GF-D8 (cell line): ENCODE measurements at places on chromosomes 7 and 10.

DNA sequence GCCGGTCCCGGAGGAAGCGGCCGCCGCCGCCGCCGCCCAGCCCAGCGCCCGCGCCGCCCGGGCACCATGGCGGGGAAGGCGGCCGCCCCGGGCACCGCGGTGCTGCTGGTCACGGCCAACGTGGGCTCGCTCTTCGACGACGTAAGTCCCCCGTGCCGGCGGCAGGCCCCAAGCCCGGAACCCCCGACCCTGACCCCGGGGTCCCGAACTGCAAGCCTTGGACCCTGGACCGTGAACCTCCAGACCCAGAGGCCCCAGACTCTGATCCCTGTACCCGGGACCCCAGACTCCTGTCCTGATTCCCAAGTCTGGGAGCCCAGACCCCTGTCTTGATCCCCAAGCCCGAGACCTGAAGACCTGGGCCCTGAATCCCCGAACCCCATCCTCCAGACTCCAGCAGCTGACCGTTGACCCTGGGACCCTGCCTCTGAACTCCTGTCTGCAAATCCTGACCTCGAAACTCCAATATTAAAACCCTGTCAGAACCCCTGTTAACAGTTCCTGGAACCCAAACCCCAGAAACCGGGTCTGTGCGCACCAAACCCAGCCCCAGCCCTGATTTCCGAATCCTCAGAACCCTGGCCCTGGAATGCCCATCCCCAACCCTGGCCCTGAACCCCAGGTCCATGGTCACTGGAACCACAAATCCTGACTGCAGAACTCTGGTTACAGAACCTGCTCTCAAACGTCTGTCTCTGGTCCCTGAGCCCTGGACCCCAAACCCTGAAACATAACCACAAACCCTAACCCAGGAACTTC is 623 bp downstream of the INPP5A start:
- DNase-seq: no peak

GRCh38 chr7:143849785-143850479 is 52.0 kb downstream of the TCAF1 start:
- DNase-seq: no peak

DNA sequence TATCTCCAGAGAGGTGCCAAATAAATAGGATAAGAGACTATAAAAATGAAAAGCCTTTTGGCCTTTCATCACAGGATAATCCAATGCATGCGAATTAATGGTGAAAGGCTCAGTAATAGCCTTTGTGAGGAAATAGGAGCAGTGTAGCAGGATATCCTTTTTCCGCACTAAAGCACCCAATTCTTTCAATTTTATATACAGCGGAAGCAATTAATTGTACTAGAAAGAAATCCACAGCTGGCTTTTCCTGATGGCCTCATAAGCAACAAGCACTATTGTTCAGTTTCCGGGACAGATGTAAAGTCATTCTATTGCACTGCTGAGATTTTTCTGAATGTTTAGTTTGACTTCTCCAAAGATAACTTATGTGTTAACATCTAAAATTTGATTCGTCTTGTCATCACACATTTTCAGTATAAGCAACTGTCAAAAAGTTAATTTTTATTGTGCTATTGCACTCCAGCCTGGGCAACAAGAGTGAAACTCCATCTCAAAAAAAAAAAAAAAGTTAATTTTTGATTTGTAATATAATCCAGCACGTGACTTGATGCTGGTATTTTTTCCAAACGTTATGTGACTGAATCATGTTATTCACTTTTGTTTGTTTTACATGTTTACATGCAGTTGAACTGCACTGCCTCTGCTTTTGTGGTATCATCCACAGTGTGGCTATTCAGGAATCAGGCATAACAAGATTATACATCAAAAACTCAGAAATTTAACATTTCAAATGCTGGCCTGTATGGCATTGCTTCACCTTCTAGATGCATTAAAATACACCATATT is 8.4 kb upstream of the BMPR1A start:
- DNase-seq: peak; percentile 11

GRCh38 chr7:150465414-150465813 is 15.0 kb downstream of the GIMAP8 start:
- no peak for DNase-seq

DNA sequence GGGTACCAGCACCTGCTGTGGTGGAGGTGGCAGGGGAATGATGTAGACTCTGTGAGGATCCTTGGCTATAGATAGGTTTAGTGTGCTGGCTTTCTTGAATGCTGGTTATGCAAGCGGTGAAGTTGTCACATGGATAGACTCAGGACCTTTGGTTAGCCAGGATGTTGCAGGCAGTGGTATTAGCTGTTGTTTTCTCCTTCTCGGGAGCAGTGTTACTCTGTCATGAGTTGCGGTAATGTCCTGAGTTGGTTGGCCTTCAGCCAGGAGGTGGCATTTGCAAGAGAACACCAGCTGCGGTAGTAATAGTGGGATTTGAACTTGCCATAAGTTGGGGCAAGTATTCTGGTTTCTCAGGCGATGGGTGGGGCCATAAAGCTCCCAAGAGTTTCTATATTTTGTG is 10.8 kb downstream of the AGK start:
- no peak for DNase-seq

DNA sequence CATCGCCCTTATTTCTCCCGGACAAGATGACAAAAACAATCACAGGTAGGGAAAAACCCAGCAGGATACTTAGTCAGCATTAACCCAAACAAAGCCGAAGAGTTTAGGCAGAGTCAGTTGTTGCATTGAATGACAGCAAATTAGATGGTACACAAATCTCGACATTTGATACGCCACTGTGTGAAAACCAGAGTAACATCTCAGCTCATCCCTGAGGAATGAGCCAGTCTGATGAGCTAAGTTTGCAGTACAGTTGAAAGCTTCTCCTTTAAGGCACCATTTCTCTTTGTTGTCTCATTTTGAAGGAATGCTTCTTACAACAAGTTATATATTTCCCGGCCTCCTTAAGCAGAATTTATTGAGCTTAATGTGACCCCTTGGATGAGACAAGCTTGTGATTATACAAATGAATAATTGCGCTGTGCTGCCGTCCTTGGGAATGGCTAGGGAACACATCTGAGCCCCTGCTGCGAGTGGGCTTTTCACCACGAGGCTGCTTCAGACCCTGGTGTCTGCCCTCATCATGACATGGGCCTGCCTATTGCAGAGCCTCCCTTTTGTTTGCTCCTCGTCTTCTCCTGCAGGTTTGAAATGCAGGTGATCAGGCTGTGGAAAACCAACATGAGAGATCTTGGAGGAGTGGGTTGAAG is 137.3 kb downstream of the CELF2 start:
- no peak for DNase-seq

- no peak for DNase-seq
Observed at GRCh38 chr7:95694334-95694733, 78.0 kb upstream of the DYNC1I1 start.

DNA sequence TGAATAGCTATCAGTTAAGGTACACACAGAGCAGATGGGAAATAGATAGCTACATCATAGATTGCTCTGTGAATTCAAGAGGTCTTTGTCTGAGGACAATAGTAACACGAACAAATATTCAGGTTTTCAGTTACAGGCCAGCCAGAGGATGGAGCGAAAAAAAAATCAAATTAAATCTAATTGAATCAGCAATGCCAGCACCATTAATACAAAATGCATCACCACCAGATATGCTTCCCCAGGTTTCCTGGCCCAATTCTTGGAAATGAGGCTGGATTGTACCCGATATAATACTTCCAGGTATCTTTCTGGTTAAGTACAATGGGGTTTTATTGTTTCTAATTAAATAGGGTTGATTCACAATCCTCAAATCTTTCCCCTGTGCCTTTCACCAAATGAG is 975.8 kb upstream of the AUTS2 start:
- no peak for DNase-seq

- DNase-seq: no peak
Observed at GRCh38 chr10:133052076-133052475, 35.6 kb upstream of the ADGRA1 start.

DNA sequence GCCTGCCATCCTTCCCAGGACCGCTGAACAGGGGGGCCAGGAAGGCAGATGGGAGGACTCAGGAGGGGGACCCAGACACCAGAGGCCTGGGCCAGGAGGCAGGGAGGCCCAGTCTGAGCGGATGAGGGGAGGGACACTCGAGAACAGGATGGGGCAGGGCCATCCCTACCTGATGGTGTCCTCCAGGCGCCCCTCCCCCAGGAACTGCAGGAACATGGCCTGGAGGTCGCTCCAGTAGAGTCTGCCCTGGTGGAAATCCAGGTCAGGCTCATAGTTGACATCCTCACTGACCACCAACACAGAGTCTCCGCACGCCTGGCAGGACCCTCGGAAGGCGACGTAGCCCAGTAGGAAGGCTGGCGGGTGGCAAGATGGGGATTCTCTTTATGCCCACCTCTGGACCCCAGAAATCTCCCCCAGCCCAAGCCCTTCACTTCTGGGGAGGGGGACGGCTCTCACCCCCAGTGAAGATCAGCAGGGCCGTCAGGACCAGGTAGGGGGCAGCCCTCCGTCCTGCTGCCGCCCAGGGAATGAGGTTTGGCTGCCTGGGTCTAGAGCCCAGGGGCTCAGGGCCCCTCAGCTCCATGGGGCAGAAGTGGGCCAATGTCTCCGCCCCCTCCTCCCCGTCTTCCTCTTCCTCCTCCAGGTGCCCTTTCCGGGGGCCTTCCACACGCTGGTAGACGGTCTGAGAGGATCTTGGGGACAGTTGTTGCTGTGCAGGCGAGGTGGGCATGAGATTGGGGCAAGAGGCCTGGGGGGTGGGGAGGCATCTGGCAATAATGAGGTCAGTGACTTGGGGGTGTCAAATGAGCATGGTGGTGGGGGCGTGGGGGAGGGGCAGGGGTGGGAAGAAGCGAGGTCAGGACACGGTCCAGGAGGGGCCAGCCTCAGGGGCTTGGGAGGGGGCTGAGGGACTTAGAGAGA is 573 bp downstream of the TFR2 start:
- DNase-seq: no peak

- DNase-seq: no peak
Observed at GRCh38 chr7:33806298-33807154, 98.8 kb upstream of the BMPER start.
